Vagina (tissue), 2 donors: ENCODE measurements at places on chromosomes 1 and 21.
A peak's percentile ranks its signal among the peaks of the same experiment; 100 is the strongest.

DNA sequence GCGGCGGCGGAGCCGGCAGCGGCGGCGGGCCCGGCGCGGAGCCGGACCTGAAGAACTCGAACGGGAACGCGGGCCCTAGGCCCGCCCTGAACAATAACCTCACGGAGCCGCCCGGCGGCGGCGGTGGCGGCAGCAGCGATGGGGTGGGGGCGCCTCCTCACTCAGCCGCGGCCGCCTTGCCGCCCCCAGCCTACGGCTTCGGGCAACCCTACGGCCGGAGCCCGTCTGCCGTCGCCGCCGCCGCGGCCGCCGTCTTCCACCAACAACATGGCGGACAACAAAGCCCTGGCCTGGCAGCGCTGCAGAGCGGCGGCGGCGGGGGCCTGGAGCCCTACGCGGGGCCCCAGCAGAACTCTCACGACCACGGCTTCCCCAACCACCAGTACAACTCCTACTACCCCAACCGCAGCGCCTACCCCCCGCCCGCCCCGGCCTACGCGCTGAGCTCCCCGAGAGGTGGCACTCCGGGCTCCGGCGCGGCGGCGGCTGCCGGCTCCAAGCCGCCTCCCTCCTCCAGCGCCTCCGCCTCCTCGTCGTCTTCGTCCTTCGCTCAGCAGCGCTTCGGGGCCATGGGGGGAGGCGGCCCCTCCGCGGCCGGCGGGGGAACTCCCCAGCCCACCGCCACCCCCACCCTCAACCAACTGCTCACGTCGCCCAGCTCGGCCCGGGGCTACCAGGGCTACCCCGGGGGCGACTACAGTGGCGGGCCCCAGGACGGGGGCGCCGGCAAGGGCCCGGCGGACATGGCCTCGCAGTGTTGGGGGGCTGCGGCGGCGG is 1.0 kb downstream of the ARID1A start:
- DNase-seq, result no peak

DNA sequence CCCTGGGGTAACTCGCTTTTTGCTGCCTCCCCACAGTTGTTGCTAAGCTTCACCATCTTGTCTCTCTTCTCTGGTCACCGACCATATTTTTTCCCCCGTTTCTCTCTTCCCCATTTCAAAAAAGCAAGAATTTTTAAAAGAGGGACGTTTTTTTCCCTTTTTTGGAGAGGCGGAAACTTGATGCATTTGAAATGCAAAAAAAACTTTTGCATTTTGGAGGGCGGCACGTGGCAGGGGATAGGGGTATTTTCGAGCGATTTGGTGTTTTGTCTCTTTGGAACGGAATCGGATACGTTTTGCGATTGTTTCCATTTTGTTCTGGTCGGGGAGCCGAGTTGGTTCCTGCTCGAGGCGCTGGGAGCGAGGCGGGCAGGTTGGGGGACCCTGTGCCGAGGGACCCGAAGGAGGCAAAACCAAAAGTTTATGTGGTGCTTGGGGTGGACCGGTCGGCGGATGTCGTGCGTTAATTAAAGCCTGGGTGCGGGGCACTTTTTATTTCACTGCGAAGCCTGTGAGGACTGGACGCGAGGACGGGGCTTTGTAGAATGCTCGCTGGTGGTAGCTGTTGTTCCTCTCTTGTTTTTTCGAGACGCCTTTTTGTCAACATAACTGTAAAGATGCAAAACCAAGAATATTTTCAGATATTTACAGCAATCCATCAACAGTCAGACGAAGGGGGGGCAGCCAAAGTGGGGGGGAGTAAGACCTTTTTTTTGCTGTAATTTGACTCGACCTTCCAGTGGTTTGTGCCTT is 884 bp downstream of the H3-3A start:
- peak; percentile 89 for DNase-seq

DNA sequence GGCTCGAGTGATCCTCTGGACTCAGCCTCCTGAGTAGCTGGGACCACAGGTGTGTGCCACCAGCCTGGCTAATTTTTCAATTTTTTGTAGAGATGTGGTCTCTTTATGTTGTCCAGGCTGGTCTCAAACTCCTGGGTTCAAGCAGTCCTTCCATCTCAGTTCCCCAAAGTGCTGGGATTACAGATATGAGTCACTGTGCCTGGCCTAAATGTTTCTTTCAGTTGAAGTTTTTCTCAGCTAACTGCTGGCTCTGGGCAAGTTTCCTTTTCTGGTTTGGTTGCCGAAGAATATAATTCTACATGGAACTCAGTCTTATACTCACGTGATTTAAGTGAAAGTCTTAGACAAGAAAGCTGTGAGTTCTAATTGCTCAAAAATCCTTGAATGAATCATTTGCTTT is 57.0 kb downstream of the SASS6 start:
- DNase-seq, result no peak

DNA sequence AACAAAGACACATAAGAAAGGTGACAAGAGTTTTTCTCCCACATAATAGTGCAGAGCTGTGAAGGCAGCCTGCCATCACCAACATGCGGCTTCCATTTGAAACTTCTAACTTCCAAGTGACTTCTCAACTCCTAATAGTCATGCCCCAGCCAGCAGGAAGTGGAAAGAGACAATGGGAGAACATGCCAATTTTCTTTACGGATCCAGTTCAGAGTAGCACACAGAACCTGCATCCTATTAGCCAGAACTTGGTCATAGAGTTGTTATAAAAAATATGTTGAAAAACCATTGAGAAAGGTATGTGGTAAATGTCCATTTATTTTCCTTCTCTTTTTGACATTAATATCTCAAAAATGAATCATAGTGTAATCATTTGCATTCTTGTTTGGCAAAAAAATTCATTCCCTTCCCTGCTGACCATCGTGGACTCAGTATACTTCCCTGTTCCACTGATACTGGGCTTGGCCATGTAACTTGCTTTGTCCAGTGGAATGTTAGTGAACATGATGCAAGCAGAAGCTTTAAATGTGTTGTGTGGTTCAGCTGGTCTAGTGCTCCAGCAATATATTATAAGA is 197.4 kb downstream of the SEC16B start:
- no peak for DNase-seq

- no peak for DNase-seq
Observed at GRCh38 chr1:94787691-94788090, 32.5 kb upstream of the SLC44A3 start.

GRCh38 chr1:200240656-200241055 is 169.2 kb downstream of the ZNF281 start:
- DNase-seq, result no peak

DNA sequence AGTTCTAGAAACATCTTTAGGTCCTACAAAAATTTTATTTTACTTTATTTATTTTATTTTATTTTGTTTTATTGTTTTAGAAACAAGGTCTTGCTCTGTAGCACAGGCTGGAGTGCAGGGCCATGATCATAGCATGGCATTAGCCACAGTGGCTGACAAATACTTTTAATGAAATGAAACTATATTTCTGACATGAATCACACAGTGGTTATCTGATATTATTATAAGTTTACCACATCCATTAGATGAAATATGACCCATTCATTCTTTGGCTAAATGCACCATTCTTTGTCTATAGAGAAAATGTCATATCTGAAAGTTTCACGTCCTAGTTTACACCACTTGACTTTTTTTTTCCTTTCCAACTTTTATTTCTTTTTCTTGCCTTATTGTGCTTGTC is 613.4 kb upstream of the ADAMTS5 start:
- no peak for DNase-seq

DNA sequence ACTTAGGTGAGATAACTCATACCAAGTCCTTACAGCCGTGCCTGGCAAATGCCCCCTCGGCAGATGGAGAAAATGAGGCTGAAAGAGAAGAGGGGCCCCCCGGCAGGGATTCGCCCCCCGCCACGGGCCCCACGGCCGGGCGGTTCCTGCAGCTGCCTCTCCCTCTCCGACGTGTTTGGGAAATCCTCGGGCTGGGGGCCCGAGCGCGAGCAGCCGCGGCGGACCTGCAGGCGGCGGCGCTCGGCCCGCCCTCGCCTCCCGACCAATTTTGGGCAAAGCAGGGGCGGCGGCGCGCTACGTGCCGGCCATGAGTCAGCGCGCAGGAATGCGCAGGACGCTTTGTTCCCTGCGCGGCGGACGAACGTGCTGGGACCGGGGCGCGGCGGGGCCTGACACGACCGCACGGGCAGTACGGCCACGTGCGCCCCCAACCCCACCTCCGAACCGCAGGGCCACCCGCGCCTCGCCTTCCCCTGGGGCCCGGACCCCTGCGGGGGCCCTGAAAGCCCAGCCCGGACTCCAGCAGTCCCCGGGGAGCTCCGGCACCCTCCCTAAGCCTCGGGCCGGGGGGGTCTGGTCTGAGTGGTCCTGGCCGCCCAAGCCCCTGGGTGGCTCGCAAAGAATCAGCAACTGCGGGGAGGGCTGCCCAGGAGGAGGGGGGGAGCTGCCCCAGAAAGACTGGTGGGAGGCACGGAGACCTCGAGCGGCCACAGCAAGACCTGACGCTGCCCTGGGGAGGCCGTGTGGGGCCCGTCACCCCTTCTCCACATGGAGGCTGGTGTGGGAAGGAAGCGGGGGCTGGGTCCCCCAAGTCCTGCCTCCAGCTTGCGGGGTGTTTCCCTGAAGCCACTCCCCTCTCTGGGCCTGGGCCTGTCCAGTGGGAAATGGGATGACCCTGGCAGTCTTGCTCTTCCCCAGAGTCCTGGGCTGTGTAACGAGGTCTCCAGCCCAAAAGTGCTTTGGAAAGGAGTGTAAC is 11.9 kb upstream of the EDN2 start:
- DNase-seq, result no peak

- DNase-seq, result no peak
Observed at GRCh38 chr1:188128761-188129160, 1300.0 kb downstream of the PLA2G4A start.

DNA sequence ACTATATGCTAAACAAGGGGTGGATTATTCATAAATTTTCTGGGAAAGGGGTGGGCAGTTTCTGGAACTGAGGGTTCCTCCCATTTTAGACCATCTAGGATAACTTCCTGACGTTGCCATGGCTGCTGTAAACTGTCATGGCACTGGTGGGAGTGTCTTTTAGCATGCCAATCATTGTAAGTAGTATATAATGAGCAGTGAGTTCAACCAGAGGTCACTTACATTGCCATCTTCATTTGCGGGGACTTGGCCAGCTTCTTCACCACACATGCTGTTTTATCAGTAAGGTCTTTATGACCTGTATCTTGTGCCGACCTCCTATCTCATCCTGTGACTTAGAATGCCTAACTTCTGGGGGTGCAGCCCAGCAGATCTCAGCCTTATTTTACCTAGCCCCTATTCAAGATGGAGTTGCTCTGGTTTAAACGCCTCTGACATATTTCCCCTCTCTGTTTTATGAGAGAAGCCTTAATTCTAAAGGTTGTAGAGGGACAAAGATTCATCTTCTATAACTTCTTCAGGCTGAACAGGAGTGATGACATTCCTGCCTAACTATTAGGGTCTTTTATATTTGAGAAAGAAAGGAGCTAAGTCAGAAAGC is 60.4 kb downstream of the DIP2A start:
- no peak for DNase-seq

DNA sequence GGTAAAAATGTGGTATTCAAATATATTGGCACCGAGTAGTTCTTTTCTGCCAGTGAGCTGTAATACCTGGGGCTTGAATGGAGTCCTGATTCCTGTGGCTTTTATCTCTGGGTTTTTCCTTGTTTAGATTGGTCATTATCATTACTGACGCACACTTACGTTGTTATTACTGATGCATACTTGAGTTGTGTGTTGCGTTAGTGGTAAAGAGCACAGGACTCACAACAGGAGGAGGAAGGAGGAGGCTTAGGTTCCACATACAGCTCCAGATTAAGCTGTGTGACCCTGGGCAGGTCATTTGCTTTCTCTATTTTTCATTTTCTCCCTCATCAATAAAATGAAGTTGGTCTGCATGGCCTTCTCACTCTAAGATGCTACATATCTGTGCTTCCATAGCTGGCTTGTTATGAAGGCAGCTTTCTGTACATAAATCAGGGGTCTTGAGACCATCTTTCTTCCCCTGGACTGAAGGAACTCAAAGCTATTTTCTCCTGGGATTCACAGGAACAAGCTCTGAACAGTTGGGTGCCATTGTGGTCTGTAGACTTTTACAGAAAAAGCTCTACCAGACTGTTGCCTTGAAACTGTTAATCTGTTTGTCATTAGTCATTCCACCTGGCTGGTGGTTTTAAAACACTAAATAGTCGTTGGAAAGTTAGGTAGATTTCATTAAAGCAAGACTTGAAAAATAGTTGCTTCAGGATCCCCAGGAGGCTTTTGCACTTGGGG is 5.6 kb downstream of the ARID1A start:
- DNase-seq, result no peak

- DNase-seq, result no peak
Observed at GRCh38 chr1:6223617-6224016, 12.1 kb downstream of the ICMT start.

GRCh38 chr1:27284425-27285273 is 37.3 kb upstream of the TMEM222 start:
- no peak for DNase-seq

GRCh38 chr1:216630532-216630931 is 92.7 kb downstream of the ESRRG start:
- no peak for DNase-seq

DNA sequence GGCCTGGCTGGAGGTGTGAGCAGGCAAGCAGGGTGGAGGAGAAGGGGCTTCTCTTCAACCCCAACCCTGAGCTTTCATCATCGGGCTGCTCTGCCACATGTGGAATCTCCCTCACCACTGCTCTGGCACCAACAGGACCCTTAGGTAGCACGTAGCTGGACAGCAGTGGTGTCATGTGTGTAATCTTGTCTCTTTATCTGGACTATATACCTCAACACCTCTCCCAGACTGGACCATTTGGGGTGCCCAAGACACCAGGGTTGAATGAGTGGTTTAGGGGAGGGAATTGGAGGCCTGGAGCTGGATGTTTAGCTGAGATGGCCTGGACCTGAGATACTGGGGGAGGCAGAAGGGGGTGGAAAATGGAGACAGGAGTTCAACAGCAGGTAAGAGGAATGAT is 63.0 kb downstream of the UBE2T start:
- no peak for DNase-seq

DNA sequence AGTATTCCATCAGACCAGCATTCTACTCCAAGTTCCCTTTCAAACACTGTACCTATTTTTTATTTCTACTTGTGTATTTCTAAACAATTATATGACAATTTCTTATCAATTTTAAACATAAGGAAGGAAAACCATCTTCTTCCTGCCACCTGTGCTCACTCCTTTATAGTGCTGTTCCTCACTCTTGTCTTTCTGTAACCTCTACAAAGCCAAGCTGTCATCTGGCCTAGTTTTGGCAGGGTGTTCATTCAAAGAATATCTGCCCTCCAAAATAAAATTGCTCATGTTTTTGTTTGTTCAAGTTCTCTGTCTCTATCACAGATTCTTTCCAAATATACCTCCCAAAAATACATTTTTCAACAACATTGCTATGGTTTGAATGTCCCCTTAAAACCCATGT is 360.2 kb downstream of the VAV3 start:
- no peak for DNase-seq

DNA sequence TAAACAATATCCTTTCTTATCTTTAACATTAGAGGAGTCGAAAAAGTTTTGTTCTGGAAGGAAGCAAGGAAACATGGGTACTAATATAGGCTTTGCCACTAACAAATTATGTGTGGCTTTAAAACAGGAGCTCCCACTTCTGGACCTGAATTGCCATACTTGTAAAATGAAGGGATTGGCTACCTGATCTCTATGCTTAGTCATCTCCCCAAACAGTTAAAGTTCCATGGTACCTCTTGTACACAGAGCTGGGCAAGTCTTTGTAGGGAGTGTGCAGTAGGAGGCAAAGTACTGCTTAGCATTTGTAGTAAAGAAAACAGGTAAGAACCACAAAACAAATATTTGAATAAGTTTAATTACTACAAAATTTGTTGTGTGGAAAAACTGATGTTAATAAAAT is 81.3 kb downstream of the MAST2 start:
- no peak for DNase-seq
